ENCODE measurements at places on chromosomes 12 and 14. TPM values are rescaled to one million over a fixed set of nuclear protein-coding genes. Genes with fewer than 3 reads are reported as not detected.

Gene LYSET
- total RNA-seq = 15.4 TPM

Gene ESPL1
- 1.1 TPM for total RNA-seq

Gene FITM1
- total RNA-seq = 0.34 TPM

Gene CELA1
- not detected for total RNA-seq

Gene CEP290
- total RNA-seq = 11.7 TPM

Gene GALNT8
- total RNA-seq = not detected

Gene ATL1
- 0.36 TPM for total RNA-seq

Gene KRT74
- total RNA-seq = not detected

Gene SERPINA12
- total RNA-seq = not detected

Gene ERC1
- 33.5 TPM for total RNA-seq

Gene PLEK2
- 27.8 TPM for total RNA-seq

Gene ST8SIA1
- total RNA-seq = 0.64 TPM

Gene TRIM9
- 0.64 TPM for total RNA-seq

Gene PTPRO
- total RNA-seq = 0.07 TPM

Gene EPYC
- not detected for total RNA-seq

Gene RPGRIP1
- not detected for total RNA-seq

Gene HNF1A
- total RNA-seq = not detected

Gene ALG10
- total RNA-seq = 9.0 TPM

Gene BCDIN3D
- 4.9 TPM for total RNA-seq

Gene TROAP
- total RNA-seq = 0.07 TPM

Gene TMEM30B
- 14.7 TPM for total RNA-seq

Gene PPM1H
- total RNA-seq = 5.0 TPM

Gene SLC25A21
- total RNA-seq = 1.4 TPM

Gene CATSPERB
- total RNA-seq = 1.4 TPM

Gene CACNA2D4
- total RNA-seq = 0.07 TPM

Gene DBX2
- not detected for total RNA-seq

Gene TPPP2
- not detected for total RNA-seq

Gene CCDC38
- total RNA-seq = not detected

Gene C12orf54
- total RNA-seq = 3.5 TPM

Gene KRT81
- total RNA-seq = 256 TPM

Gene FOXN3
- 32.3 TPM for total RNA-seq

Gene TAS2R8
- total RNA-seq = not detected

Gene WDHD1
- 11.3 TPM for total RNA-seq

Gene ERG28
- 3.4 TPM for total RNA-seq

Gene SIX6
- total RNA-seq = not detected

Gene ARHGDIB
- 4.8 TPM for total RNA-seq

Gene PIWIL1
- total RNA-seq = not detected
